ENCODE measurements at places on chromosomes 2 and 18.

DNA sequence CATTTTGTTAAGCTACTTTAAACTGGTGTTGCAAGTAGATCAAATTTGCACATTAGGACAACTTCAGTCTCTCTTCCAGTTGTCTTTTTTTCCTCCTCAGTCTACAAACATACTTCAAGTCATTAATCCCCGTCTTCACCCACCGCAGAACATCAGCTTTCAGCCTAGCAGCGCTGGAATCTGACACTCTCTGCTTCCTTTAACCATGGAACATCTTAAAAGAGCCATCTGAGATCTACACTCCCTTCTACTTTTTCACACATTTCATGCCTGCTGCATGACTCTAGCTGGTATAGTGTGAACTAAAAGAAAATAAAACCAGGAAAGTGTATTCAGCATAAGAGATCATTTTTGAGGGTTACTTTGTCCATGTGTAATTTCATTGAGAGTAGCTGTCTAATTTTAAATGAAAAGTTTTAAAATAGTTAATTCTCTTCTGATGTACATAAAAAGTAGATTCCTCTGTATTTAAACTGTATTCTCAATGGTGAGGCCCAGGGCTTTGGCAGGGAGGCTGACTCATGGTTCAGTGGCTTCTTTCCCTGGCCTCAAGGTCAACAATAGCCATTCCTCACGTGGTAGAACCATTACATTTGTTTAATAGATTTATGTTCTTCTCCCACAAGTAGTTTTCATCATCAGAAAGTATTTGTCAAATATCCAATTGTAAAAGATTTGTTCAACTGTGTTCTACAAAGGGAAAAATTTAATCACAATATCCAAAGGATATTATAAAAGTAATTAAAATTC, 16.5 kb downstream of the SGPP2 start:
- no peak for DNase-seq

DNA sequence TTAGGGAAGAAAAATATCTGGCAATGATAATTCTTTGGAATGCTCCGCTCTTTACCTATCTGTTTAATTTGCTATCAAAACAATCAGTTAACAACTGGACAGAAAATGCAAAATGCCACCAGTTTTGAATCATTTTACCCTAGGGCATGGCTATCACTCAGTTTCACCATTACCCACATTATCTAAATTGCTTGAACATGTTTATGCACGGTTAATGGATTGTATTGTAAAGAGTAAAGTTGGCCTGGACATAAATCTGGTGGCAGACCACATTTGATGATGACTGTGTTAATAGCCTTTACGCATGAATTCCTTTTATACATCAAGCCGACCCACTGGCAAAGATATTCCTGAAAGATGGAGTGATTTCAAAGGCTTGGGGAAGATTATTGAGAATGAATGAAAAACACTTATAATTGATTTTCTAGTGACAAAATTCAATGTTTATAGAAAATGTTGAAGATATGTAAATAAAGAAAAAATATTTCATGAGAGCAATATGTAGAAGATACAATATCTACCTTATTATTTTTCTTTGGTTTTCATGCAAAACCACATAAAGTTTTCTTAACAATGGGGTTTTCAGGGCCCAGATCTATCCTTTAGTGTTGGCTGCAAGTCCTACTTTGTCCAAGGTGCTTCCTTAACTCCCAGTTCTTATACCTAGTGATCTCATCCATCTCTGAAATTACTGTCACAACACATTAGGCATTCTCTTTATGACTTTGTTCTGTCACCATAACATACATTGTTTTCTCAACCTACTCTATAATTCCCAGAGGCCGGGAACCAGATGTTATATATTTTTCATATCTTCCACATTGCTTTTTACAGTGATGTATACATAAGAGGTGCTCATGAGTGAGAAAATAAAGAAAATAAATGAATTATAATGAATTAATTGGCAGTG, 265.1 kb downstream of the RIT2 start:
- DNase-seq: no peak

DNA sequence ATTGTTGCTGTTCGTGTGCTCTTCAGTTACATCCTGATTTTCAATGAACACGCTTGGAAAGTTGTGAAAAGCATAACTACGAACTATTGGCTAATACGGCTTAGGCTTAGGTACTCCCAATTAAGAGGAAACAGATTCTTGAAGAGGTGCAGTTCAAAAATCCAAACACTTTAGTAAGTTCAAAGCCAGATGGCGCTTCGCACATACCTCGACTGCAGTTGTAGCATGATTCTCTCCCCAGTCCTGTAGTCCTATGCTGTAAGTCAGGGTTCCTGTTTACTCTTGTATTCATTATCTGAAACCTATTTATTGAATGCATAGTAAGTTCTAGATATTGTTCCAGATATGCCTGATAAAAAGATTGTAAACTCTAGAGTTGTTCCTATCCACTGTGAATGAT, 165.2 kb downstream of the TRIB2 start:
- no peak for DNase-seq

DNA sequence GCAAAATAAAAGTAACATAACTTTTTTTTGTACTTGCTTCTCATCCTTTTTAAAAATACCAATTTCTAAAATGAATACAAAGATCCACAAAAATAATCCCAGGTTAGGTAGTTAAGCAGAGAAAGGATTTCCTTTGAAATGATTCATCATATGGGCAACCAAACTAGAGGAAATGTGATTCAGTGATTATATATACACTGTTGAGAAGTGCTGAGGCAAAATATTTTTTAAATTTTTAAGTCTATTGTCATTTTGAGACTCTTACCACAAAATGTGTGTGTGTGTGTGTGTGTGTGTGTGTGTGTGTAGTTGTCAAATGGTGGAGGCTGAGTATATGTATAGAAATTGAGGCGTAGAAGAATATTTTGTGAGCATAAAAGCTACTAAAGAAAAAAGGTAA, 1075.3 kb downstream of the LRP1B start:
- DNase-seq: no peak
